B cell (primary cell): ENCODE measurements at places on chromosomes 12 and 14.

DNA sequence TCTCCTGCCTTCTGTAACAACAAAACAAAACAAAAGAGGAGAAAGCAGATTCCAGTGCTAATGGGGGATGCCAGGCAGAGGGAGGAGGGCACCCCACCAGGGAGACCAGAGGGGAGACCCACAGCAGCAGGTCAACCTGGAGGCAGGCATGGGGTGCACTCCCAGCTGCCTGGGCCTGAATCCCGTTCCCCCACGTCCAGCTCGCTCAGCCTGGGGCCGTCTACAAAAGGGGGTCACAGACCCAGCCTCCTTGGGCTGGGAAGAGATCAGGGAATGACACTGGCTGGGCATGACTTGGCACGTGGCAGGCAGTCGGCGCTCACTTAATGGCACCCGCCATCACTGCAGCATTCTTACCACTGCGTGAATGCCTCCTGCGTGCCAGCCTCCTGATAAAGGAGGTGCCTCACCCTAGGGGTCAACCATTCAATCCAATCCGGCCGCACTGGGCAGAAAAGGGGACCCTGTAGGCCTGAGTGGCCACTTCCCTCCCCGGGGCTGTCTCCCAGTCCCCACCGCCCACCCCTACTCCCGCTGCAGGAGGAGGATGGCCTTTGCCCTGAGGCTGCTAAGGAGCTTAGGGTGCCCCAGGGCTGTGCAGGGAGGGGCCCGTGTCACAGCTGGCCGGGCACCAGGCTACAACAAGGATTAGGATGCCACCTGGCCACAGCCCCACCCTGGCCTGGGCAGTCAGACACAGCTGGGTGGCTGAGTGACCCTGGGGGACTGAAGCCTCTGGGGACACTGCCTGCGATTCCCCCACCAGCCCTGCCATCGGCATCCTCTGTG is 87.5 kb downstream of the NCOR2 start:
- H3K27me3 ChIP-seq = no peaks in the 10 kb centered on the region
- H3K4me1 ChIP-seq = peaks cover 57% of the 10 kb centered on the region
- no peak for DNase-seq
- H3K36me3 ChIP-seq = no peaks in the 10 kb centered on the region

DNA sequence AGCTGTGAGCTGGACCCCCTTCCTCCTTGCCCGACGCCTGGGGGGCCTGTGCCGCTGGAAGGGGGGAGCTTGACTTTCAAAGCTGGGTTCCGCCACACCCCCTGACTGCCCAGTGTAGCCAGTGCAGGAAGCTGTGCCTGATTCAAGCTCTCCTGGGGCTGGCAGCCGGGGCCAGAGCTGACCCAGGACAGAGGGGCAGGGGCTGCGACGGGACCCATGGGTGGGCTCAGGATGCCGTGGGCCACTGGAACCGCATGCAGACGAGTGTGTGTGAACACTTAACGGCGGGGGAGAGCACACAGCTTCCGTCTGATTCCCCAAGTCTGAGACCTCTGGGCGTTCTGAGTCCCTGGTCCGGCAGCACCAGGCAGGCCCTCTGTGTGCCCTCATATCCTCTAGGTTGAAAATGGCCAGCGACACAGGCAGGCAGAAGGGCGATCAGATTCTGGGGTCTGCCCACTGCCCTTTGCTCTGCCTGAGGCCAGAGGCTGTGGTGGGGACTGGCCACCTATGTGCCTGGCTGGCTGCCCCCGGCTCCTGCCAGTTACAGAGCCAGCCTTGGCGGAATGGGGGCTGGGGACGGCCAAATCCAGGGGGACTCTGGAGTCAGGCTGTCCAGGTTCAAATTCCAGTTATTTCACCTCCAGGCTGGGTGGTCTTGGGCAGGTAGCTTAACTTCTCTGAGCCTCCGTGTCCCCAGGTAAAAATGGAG is 54.0 kb downstream of the CYP46A1 start:
- H3K27me3 ChIP-seq = peaks cover 32% of the 10 kb centered on the region
- H3K4me3 ChIP-seq = no peak overlapping the region
- no peak for DNase-seq
- H3K4me1 ChIP-seq = no peaks in the 10 kb centered on the region
- H3K36me3 ChIP-seq = no peaks in the 10 kb centered on the region
- no peak overlapping the region for H3K27ac ChIP-seq

GRCh38 chr14:67787673-67788072 is 28.7 kb downstream of the ZFYVE26 start:
- no peaks in the 10 kb centered on the region for H3K4me1 ChIP-seq
- H3K4me3 ChIP-seq = no peak overlapping the region
- no peaks in the 10 kb centered on the region for H3K27me3 ChIP-seq

- H3K27me3 ChIP-seq = no peaks in the 10 kb centered on the region
- no peak overlapping the region for H3K4me3 ChIP-seq
- no peaks in the 10 kb centered on the region for H3K36me3 ChIP-seq
- no peak for DNase-seq
- no peak overlapping the region for H3K27ac ChIP-seq
These were observed 49.8 kb downstream of the RIN3 start for GRCh38 chr14:92563359-92563758.

GRCh38 chr12:101653030-101653429 is 44.4 kb upstream of the CHPT1 start:
- H3K27me3 ChIP-seq = no peaks in the 10 kb centered on the region
- peaks cover 18% of the 10 kb centered on the region for H3K4me1 ChIP-seq
- no peak overlapping the region for H3K4me3 ChIP-seq
- DNase-seq = no peak
- no peak overlapping the region for H3K27ac ChIP-seq

- no peak for DNase-seq
- no peak overlapping the region for H3K4me3 ChIP-seq
These were observed 55.7 kb upstream of the PLXNC1 start for GRCh38 chr12:94092516-94093241.

DNA sequence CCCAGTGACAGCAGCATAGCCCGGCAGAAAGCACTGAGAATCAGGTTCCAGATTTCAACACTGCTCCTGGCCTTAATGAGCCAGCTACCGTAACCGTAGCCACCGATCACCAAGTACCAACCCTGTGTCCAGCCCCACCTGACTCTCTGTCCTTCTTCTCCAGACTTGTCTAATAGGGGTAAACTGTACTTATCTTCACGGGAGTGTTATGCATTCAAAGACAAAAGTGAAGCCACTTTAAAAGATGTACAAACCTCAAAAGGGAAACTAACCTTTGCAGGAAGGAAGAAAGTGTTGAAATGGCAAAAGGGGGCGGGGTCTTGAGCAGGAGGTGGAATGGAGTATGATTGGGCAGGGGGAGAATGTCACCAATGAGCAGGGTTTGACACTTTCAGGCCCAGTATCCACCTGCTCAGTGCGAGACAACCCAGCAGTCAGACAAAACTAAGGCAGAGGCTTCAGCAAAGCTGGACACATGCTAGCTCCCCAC is 226.1 kb downstream of the CHST11 start:
- peaks cover 45% of the 10 kb centered on the region for H3K4me1 ChIP-seq
- peak overlapping the region; percentile 60 for H3K27ac ChIP-seq
- DNase-seq = peak; percentile 66
- H3K27me3 ChIP-seq = no peaks in the 10 kb centered on the region

- no peaks in the 10 kb centered on the region for H3K27me3 ChIP-seq
- no peak overlapping the region for H3K27ac ChIP-seq
- peaks cover 16% of the 10 kb centered on the region for H3K36me3 ChIP-seq
- H3K4me3 ChIP-seq = no peak overlapping the region
- no peak for DNase-seq
These were observed 59.6 kb upstream of the LRTM2 start for GRCh38 chr12:1760566-1761382.

DNA sequence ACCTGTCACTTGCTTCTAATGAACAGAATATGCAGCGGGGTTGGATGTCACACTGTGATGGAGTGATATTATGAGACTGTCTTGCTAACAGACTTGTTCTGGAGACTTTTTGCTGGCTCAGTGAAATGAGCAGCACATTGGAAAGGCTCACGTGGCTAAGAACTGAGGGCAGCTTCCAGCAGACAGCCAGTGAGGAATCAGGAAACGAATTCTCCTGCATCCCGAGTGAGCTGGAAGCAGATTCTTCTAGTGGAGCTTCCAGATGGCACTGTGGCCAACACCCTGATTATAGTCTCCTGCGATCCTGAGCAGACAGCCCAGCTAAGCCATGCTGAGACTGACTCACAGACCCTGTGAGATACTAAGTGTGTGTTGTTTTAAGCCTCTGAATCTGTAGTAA is 16.1 kb upstream of the TSPAN9 start:
- no peak overlapping the region for H3K4me3 ChIP-seq
- H3K36me3 ChIP-seq = no peaks in the 10 kb centered on the region
- H3K27me3 ChIP-seq = peaks cover 3% of the 10 kb centered on the region
- no peak for DNase-seq

- no peak overlapping the region for H3K4me3 ChIP-seq
- H3K36me3 ChIP-seq = no peaks in the 10 kb centered on the region
- no peaks in the 10 kb centered on the region for H3K27me3 ChIP-seq
- no peak overlapping the region for H3K27ac ChIP-seq
- DNase-seq = no peak
- H3K4me1 ChIP-seq = no peaks in the 10 kb centered on the region
These were observed 122.1 kb downstream of the CPNE8 start for GRCh38 chr12:38783304-38783703.

DNA sequence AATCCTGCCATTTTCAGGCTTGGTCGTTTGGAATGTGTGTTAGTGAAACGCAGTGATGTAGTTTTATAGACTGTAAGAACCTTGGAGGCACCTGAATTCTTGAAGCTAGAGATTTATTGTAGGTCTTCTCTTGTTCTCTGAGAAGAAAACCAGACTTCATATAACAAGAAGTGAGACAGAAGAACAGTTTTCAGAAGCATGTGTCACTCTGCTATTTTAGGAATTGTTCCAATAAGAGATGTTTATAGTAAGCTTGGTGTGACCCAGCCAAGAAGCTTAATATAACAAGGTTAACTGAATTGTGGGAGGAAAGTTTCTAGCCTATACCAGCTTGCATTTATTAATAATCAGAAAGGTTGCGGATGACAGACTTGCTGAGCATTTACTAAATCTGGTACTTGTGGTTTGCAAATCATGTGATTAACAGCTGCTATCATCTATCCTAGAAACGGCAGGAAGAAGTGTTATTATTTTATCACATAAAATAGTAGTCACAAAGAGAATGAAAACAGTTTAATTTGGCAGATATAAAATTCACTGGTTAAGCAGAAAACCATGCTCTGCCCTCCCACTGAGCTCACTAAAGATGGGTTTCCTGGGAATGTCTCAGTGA is 49.2 kb upstream of the BCAT1 start:
- H3K36me3 ChIP-seq = no peaks in the 10 kb centered on the region
- H3K27ac ChIP-seq = peak overlapping the region; percentile 84
- no peak overlapping the region for H3K4me3 ChIP-seq
- DNase-seq = peak; percentile 77
- no peaks in the 10 kb centered on the region for H3K27me3 ChIP-seq

- H3K27ac ChIP-seq = no peak within 1 kb of the TSS
- peaks cover 39% of the 10 kb centered on the region for H3K27me3 ChIP-seq
- no peaks in the 10 kb centered on the region for H3K36me3 ChIP-seq
- H3K4me3 ChIP-seq = peak within 1 kb of the TSS; percentile 11
- DNase-seq = peak; percentile 68
- H3K4me1 ChIP-seq = peaks cover 64% of the 10 kb centered on the region
These were observed at the start of gene DNAJC22 for GRCh38 chr12:49346659-49347310. TSS of gene DNAJC22 (plus strand) at chr12:49346888. CDS start at chr12:49348873, 1,985 bp downstream.

DNA sequence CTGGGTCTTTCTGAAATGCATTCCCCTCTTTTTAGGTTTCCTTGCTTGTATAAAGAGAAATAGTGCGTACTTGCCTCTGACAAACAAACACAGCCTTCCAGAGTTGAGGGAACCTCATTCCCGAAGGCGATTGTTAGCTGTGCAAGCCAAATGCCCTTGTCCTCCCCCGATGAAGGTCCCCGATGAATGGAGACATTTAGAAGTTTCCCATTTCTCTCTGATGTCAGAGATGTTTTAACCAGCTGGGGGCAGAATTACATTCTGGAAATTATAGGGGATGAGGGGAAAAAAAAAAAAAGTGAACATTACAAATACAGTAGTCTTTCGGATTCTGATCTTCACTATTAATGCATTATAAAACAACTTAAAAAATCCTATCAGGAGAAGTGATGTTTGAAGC is 366.8 kb downstream of the VRK1 start:
- no peaks in the 10 kb centered on the region for H3K36me3 ChIP-seq
- DNase-seq = no peak
- no peaks in the 10 kb centered on the region for H3K27me3 ChIP-seq
- no peak overlapping the region for H3K4me3 ChIP-seq
- no peak overlapping the region for H3K27ac ChIP-seq

- no peaks in the 10 kb centered on the region for H3K27me3 ChIP-seq
- H3K27ac ChIP-seq = no peak overlapping the region
- H3K4me1 ChIP-seq = peaks cover 41% of the 10 kb centered on the region
- no peak overlapping the region for H3K4me3 ChIP-seq
These were observed 3.9 kb downstream of the BLTP3B start for GRCh38 chr12:100138803-100139098.

DNA sequence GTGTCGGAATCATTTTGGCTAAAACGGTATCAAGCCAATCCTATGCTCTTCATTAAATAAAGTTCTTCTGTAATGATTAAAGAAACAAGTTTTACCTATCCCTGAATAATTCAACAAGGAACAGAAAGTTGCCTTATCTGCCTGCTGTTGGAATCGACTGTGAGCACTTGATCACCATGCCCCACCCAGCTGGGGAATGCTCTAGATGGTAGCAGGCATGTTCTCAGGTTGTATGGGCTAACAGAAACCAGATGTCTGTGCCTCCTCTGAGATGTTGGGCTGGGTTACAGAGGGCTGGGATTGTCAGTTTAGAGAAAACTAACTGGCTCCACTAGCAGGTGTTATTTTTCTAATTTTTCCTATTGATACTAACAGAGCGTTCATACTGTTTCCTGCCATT is 28.9 kb downstream of the RTRAF start:
- no peaks in the 10 kb centered on the region for H3K27me3 ChIP-seq
- H3K4me3 ChIP-seq = no peak overlapping the region
- no peak for DNase-seq
- H3K27ac ChIP-seq = no peak overlapping the region
- H3K36me3 ChIP-seq = no peaks in the 10 kb centered on the region

DNA sequence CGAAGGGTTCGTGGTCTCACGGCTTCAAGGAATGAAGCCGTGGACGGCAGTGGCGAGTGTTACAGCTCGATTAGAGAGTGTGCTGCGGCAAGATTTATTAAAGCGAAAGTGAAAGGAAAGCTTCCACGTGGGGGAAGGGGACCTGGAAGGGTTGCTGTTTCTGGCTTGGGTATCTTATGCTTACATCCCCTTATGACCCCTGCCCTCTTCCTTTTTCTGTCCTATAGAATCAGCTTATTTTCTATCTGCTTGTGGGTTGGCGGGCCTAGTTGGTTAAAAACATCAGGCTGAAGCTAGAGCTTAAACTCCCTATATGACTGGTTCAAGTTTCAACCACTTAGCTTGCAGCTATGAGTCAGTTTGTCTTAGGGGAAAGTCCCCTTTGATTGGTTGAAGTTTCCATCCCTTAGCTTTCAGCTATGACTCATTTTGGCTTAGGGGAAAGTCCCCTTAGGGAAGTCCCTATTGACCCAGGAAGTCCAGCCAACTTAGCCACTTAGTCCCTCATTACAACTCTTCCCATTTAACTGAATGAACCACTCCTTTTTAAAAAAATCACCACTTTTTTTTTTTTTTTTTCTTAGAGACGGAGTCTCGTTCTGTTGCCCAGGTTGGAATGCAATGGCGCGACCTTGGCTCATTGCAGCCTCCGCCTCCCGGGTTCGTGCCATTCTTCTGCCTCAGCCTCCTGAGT is 1494.7 kb upstream of the TMEM132C start:
- peak; percentile 65 for DNase-seq
- no peaks in the 10 kb centered on the region for H3K27me3 ChIP-seq
- peak overlapping the region; percentile 68 for H3K27ac ChIP-seq
- H3K4me1 ChIP-seq = no peaks in the 10 kb centered on the region
- peak overlapping the region; percentile 56 for H3K4me3 ChIP-seq
